ENCODE measurements at places on chromosomes 3 and 15.

GRCh38 chr3:182508919-182509711 is 284.2 kb upstream of the ATP11B start:
- DNase-seq = no peak

DNA sequence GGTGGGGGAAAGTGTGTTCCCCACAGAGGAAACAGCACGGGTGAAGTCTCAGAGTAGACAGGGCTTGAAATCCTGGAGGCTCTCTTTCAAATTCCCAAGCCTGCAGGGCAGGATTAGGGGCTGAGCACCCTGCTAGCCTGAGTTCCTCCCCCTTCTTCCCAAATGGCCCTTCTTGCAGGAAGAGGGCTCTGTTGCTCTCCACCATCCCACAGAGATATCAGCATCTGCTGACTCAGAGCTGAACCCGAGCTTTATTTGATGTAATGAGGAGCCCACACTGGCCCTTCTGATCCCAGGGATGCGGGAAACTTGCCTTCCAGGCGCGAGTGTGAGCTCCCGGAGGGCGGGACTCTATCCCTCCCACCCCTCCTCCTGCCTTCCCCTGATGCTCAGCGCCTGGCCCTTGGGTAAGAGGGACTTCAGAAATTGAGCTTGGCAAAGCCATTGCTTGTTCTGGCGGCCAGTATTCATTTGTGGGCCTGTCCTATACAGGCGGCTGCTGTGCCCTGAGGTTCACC is 1.4 kb upstream of the STRA6 start:
- DNase-seq = peak; percentile 75

- DNase-seq = no peak
These were observed 375.1 kb downstream of the FOXP1 start for GRCh38 chr3:71208211-71209095.

GRCh38 chr3:68648494-68648893 is 283.9 kb downstream of the TAFA4 start:
- DNase-seq = no peak

DNA sequence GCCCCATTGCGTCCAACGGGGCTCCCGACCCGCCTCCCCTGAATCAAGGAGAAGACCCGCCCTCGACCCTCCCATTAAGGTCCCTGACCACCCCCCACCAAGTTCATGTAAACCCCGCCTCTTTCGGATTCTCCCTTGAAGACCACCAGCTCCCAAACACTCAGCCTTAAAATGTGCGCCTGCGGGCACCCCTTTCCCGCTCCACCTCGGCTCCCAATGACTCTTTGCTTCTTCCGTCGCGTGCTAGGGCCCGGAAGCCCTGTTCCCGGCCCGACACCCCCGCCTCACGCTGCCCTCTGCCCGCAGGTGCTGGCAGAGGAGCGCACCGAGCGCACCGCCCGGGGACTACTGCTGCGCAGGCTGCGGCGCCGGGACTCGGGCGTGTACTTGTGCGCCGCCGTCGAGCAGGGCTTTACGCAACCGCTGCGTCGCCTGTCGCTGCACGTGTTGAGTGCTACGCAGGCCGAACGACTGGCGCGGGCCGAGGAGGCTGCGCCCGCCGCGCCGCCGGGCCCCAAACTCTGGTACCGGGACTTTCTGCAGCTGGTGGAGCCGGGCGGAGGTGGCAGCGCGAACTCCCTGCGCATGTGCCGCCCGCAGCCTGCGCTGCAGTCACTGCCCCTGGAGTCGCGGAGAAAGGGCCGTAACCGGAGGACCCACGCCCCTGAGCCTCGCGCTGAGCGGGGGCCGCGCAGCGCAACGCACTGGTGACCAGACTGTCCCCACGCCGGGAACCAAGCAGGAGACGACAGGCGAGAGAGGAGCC is 2.7 kb upstream of the LSMEM2 start:
- no peak for DNase-seq

Measured in fibroblast of skin of abdomen (primary cell).